ENCODE measurements at places on chromosomes 2 and 18.

DNA sequence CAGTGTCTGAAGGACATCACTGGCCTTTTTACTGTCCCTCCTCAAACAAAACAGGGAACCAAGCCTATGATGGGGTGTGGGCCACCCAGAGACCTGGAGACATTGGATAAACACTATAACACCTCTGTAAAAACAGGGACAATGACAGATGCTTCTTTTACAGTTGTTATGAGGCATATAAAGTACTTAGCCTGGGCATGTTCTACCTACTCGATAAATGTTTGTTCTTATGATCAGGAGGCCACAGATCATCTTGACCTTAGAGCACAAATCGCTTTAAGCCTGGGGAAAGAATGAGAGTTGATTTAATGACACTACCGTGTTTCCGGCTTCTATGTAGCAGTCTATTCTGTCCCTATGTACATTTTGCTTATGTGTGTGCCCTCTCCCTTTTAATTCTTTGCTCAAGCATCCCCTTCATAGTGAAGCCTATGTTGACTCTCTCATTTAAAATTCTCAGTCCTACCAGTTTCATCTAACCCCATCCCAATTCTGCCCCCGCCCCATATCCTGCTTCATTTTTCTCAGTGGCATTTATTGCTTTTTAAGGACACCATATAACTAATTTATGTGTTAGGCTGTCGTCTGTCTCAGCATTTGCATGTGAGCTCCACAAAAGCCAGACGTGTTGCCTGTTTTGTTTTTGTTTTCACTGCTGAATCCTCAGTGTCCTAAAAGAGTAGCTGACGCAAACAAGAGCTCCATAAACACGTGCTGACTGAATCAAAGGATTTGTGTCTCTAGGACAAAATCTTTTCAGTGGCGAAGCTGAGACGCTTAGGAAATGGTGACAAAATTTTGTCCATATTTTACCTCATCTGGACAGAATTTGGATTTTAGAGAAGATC is 182.3 kb upstream of the ST6GAL2 start:
- DNase-seq, result no peak

- DNase-seq, result no peak
These were observed 43.3 kb downstream of the KCNH7 start for GRCh38 chr2:162795312-162795711.

DNA sequence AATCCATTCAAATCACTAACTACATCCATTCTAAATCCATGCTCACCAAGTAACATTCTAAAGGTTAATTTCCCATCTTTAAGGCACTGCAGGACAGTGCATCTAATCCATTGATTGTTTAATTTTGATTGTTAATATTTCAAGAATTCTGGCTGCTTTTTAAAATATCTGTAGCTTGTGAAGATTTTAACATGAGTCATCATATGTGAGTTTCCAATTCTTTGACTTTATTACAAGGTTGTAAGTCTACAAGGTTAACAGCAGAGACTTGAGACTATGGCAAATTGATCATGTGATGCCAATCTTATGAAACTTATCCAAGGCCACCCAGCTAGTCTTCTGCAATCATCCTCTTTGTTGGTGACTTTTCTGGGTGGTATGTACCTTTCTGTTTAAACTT is 349.2 kb upstream of the ZC3H15 start:
- no peak for DNase-seq

DNA sequence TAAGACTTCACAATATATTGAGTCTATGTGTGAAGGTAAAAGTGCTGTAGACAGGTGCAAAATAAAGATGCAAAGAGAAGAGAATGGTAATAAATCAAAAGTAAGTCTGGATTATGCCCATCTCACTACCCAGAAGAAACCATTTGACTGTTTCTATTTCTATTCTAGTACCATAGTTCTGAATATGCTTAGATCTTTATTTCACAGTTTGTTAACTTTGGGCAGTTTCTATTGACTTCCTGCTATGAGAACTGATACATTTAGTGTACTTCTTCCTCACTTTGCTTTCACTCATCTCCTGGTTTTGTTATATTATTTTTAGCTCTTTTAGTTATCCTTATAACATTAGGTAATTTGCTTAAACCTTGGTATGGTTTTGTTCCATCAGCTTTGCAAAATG is 94.9 kb downstream of the HS1BP3 start:
- DNase-seq, result no peak

DNA sequence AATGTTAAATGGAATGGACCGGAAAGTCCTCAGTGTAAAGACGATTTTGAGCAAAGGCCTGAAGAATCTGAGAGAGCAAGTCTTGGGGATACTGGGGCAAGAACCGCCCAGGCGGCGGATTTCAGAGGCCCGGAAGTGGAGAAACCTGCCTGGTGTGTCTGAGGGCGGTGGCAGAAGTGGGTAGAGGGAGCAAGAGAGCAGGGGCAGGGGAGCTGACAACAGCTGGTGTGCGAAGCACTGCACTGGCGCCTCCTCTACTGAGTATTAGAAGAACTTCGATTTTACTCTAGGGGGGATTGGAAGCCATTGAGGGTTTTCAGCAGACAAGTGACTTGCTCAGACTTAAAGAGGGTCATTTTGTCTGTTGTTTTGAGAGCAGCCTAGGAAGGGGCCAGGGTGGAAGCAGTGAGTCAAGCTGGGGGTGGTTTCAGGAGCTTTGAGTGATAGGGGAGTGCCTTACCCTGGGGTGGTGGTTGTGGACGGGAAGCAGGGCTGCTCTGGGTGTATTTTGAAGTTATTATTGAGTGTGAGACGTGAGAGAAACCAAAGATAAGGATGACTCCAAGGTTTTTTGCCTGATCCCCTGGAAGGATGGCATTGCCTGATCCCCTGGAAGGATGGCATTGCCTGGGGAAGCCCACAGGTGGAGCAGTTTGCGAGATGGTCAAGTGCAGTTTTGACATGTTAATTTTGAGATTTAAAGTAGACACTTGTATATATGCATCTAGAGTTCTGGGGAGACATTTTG is 52.5 kb downstream of the ZNF236 start:
- no peak for DNase-seq

DNA sequence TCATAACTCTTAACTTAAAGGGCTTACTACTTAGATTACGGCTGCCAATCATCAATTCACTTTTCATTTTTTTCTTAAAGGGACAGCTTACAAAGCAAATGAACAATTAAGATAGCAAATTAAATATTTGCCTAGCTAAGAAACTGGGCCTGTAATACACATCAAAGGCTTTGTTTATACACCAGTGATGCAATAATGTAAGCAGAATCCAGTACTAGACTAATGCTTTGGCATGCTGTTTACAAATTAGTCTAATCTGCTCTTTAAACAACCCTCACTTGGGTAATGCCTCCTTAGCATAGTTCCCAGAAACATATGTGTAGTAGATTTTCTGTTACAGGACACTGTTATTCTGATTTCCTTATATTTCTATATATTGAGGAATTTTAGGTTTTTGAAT is 105.8 kb downstream of the ARHGAP28 start:
- no peak for DNase-seq

GRCh38 chr2:120879431-120880295 is 144.0 kb downstream of the GLI2 start:
- no peak for DNase-seq

- no peak for DNase-seq
These were observed 18.0 kb upstream of the LBH start for GRCh38 chr2:30213326-30213725.

DNA sequence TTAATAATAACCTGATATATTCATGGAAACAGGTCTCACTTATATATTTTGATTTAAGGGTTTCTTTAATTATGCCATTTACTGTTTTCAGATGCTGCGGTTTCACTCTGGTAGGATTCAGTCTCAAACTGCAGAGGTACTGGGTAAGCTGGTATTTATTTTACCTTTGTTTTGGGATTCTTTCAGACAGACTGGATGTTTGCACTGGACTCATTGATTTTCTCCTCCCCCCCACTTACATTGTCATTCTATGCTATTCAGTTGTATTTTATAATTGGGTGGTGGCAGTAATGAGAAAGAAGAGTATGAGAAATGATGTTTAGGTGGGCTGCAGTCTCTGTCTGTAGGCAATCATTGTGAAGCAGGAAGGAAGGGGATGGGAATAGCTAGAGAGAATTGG is 155.6 kb downstream of the AQP4 start:
- no peak for DNase-seq

DNA sequence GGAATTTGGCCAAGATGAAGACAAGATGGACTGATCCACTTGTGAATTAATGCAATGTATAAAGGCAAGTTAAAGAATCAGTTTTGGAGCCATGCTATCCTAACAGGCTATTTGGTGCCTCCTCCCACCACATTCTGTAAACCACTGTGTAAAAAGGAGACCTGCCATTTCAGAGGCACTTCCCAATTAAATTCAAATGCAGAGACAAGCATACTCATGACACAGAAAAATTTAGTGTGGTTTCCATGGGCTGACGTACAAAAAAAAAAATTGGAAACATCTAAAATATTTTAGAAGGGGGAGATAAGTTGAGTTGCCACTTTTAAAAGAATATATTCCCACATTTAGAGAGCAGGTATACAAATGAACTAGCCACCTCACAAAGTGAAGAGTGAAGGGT is 112.1 kb downstream of the TCF4 start:
- no peak for DNase-seq

DNA sequence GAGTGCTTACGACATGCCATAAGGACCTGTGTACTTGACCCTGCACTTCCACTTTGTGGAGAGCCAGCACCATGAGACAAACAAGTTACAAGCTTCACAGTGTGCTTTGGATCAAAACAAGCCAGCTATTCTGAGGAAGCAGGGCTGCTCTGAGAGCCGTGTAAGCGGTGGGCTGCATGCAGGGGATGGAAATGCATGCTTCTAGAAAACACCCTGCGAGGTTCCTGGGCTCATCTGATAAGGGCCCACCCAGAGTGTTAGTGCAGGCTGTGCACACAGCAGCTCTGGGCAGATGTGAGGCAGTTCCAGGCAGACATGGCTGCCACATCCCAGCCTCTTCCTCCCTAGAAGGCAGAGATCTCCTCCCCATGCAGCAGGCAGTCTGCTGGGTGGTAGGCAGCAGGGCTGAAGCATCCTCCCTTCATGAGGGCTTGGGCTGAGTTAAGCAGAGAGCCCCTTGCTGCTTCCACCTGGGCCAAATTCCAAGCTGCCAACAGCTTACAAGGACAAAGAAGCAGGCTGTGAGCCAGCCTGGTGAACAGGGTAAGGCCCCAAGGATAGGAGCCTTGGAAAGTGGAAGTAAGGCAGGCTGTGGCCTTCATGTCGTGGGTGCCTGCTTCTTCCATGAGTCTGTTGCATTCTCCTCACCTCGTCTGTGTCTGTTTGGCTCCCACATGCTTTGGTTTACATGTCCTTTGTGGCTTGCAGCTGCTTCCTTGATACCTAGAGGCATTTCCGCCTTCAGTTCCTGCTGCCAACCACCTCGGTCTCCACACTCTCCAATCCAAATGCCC is 7.7 kb downstream of the PSD4 start:
- no peak for DNase-seq

- no peak for DNase-seq
These were observed 677.0 kb upstream of the FANCL start for GRCh38 chr2:58918141-58918540.

GRCh38 chr2:229454934-229455631 is 184.0 kb upstream of the PID1 start:
- DNase-seq, result no peak

DNA sequence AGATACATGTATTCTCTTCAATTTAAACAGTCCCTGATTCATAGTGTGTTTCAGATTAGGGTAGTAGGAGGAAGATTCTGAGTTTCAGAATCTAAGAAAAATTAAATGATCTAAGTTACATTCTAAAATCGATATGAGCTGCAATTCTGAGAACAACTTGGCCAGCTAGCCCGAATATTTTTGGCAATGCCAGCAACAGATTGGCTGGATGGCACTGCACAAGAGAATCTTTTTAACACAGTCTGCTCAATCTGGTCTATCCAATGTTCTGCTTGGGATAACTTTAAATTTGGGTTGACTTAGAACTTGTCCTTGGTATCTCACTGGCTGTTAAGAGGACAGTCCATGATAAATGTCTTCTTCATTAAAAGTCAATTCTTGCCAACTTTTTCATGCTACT is 853.9 kb downstream of the NRXN1 start:
- peak; percentile 7 for DNase-seq

DNA sequence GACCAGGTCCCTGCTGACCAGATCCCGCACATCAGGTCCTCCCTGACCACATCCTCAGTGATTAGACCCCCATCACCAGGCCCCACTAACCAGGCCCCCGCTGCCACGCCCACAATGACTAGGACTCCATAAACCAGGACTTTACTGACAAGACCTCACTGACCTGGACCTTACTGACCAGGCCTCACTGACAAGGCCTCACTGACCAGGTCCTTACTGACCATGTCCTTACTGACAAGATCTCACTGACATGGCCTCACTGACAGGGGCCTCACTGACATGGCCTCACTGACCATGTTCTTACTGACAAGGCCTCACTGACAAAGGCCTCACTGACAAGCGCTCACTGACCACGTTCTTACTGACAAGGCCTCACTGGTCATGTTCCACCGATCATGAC is 107.9 kb upstream of the TEKT4 start:
- DNase-seq, result no peak

DNA sequence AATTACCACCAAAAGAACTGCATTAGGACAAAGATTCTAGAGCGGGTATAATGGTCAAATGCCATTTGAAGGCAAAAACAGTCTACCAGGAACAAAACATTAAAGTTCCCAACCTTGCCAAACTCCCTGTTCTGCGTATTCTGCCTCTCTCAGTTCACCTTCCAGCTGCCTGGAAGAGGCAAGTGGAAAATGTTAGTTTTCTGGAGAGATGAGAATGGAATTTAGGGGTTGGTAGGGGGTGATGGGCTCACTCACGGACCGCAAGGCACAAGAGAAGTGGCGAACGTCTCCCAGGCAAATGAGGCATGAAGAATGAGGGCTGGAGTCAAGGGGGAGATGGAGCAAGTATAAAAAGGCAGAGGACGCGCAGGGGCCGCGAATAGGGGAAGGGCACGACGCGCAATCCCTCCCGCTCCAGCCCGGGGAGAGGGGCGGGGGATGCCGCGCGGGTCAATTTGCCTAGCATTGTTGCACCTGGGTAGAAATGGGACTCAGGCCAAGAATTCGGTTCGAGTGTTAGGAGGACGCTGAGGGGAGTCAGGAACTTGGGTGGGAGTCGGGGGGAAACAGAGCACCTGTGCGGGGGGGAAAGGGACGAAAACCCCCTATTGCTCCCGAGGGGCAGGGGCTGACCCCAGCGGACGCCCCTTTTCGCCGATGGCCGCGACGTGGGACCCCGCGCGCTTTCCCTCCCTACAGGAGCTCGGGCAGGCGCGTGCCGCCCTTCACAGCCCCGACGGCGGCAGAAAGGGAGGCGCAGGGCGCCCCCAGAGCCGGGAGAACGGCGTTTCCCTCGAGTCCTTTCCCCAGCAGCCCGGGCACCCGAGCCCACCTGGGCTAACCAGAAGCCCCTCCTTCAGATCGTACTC is 573 bp downstream of the PAIP2B start:
- no peak for DNase-seq

GRCh38 chr18:22214731-22215528 is 45.5 kb downstream of the GATA6 start:
- DNase-seq, result no peak

DNA sequence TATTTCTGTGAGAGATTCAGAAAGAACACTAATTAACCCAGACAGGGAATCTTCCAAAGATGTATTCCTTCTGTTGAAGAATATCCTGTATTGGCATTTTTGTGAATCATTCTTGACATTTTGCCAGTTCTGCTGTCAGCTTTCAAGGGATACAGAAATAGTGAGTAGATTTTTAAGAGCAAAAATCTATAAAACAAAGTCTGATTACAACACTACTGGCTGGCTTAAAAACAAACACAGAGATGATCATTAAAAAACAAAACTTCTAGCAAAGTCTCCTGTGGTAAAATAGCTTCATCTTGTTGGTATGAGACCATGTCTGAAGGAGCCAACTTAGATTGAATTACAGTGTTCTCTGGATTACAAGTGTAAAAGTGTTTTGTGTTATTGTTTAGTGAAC is 866.3 kb upstream of the KLHL29 start:
- DNase-seq, result no peak
